ENCODE measurements at places on chromosomes 5 and 9. TPM values are rescaled to one million over a fixed set of nuclear protein-coding genes. Genes with fewer than 3 reads are reported as not detected.

The CA9 gene
- total RNA-seq: not detected

DNA sequence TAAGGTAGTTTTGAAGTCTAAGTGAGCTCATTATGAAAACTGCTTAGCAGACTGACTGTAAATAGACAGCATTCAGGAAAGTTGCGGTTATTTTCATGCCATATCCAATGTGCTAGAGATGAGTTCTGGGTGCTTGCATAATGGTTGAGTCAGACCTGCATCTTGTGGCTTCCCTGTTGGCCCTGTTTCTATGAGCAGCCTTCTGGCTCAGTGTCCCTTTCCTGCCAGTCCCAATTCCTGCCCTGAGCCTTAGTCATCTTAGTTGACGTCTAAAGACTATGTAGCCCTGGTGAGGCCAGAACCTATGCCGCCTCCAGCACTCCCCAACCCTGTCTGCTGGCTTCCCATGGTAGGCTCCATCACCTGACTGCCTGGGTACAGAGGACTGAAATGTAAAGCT is 76.3 kb upstream of the TNFSF8 start:
- no peak for DNase-seq

The FAM13B gene
- 4.6 TPM for total RNA-seq

- DNase-seq: no peak
Measured at GRCh38 chr5:124755565-124755964, 9.1 kb upstream of the ZNF608 start.

The HTR4 gene
- total RNA-seq: not detected

- no peak for DNase-seq
Measured at GRCh38 chr5:86841000-86841644, 223.4 kb downstream of the COX7C start.

DNA sequence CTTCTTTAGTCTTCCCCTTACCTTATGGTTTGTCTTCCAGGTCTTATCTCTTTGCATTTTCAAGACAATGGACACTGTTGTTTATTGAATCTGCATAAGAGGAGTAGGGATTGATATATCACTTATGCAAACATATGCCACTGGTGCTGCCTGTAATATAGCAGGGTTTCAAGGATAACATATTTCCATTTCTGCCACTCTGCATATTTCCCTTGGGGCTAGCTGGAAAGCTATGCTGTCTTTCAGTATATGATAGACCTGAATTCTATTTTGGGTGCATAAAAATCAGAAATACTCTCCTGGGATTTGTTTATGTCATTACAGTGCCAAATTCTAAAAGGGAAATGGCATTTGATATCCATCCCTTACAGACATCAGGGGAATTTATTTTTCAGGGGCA is 400.2 kb downstream of the TLR4 start:
- DNase-seq: no peak

DNA sequence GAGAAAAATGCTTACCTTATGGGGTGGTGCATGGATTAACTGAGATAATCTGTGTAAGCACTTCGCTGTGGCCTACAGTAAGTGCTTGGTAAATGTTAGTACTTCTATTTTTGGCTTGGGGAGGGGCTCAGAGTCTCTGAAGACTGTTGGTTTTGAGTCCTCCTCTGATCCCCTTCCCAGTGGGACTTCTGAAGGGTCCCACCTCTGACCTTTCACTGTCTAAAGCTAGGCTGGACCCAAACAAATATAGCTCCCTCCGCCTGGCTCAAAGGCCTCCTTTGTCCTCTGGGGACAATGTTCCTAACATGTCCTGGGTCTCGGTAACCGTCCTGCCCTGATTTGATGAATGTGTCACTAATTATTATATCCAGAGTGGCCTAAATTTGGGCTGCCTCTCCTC is 34.8 kb downstream of the CAMK2A start:
- no peak for DNase-seq

DNA sequence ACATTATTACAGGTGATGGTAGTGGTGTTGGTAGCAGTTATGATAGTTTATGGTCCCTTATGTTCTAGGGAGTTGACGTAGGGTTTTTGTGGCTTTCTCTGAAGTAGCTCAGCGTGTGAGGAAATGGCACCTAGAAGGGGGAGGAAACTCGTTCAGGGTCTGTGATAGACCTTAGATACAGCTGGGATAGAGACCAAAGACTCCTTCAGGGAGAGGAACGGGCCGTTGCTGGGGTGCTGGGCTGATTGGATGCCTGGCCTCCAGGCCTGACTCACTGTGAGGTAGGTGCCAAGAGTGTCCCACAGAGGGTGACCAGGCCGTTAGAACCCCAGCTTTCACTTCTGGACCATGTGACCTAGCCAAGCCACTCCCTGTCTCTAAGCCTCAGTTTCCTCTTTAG is 96.6 kb downstream of the DAB2IP start:
- no peak for DNase-seq

DNA sequence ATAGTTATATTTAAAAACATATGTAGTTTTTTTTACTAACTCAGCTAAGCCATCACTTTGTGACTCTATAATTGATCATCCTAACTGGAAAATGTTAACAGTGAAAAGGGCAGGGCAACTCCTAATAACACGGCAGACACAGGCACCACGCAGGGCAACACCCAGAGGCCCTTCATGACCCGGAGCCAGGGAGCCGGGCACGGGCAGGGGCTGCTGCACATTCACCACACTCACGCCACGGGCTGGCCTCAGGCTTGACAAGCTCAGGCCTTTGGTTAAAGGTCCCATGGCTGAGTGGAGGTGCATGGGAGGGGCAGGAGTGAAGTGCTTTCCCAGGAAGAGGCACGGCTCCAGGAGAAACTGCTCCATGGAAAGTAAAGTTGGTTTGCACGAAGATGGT is 53.0 kb upstream of the FAM120A start:
- no peak for DNase-seq

GRCh38 chr5:77397686-77398292 is 94.3 kb downstream of the WDR41 start:
- DNase-seq: no peak

The PCDHGA3 gene
- 1.5 TPM for total RNA-seq

The ANKRD20A1 gene
- total RNA-seq: 0.13 TPM

GRCh38 chr9:126723807-126724172 is 81.0 kb upstream of the ZBTB43 start:
- no peak for DNase-seq

DNA sequence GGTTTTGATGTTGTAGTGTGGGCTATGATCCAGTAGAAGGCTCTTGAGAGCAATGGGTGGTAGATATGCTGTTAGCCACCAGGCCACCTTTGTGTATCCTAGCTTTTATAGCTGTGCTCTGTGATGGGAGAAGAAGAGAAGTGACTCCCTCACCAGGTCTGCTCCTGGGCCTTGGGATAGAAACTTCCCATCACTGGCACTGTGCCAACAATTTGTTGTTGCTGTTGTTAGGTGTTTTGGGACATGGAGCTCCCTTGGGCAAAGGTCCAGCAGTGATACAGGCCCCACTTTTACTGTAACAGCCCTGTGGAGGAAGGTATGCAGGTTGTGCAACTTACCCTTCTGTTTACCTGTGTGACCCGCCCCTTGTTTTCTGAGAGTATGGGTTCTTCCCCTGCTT is 570.9 kb upstream of the GRIN3A start:
- no peak for DNase-seq

DNA sequence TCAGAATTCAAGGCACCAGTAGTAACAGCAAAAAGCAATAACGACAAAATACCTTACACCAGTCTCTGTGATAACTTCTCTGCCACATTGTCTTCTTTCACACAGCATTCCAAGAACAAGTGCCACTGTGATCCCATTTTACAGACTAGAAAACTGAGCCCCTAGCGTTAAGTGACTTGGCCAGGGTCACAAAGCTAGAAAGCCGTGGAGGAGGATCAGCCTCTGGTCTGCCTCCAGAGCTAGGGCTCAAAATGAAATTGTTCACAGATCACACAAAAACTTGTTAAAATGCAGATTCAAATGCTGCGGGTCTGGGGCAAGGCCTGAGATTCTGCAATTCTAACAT is 154.1 kb downstream of the FAM114A2 start:
- DNase-seq: no peak

DNA sequence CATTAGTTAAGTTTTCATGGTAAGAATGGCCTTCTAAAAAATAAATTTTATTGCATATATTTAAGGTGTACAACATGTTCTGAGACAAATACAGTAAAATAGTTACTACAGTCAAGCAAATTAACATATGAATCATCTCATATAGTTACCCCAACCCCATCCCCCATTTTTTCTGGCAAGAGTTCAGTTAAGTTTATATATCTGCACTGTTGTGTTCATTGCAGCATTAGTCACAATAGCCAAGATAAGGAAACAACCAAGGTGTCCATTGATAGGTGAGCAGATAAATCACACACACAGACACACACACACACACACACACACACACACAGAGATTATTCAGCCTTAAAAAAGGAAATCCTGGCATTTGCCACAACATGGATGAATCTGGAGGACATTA is 37.2 kb upstream of the OTULIN start:
- no peak for DNase-seq

The PRR16 gene
- total RNA-seq: 0.66 TPM

The OR1Q1 gene
- not detected for total RNA-seq

DNA sequence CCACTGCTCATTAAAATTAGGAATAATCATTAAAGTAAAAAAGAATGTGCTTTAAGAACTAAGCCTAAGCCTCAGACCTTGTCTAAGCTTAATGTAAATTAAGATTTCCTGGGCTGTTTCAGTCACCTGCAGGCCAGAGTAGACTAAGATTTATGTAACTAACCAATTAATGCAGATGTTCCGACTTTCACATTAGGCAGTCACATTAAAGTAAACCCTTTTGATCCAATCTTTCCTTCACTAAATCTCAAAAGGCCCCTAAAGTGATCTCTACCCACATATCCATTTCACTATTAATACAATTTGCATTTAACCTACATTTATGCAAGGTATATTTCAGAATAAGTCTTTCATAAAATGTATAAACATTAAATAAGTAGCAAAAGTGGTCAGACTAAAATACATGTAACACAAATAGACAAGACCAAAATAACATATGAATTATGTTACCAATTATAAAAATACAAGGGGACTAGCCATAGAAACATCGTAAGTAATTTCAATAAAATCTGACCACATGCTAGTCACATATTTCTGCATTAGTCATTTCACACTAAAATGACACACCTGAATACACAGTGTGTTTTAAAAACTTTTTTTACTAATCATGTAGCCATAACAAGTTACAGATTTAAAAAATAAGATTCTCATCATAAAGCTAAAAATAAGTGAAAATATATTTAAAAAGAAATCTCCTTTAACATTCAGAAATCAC is 7.7 kb downstream of the NR3C1 start:
- DNase-seq: no peak

The PCDHB3 gene
- total RNA-seq: not detected

The NUTM2G gene
- total RNA-seq: not detected

The DCTN4 gene
- 92.6 TPM for total RNA-seq

DNA sequence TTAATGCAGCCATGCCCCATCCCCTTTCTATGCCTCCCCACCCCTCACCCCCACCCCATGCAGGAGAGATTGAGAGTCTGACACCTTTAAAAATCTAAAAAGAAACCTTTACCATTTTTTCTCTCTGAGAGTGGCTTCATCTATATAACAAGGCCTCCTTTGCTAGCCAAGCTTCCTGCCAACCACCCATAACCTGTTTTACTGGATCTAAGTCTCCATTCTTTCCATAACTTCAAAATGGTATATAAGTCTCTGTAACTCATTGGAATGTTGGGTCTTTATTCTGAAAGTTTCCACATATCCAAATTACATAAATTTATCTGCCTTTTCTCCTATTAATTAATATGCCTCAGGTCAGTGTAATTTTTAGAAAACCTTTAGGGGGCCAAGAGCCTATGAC is 1174.0 kb downstream of the MAT2B start:
- DNase-seq: no peak

GRCh38 chr5:14316471-14316870 is 173.3 kb downstream of the TRIO start:
- DNase-seq: no peak

The ADAMTS6 gene
- 0.29 TPM for total RNA-seq

DNA sequence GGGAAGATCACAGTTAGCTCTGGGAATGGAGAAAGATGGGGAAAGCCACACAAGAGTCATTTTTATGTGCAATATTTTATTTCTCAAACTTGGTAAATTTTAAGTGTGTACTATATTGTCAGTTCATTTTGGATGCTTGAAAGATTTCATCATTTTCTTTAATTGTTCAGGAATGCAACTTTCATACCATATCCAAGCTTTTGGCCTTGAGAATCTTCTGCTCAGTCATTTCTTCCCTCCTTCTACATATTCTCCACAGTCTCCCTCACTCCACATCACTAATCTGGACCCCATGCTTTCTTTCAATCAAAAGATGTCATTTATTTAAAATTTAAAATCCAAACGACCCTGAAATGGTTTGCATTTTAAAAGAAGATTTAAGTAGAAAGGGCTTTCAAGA is 135.4 kb downstream of the FAM114A2 start:
- no peak for DNase-seq

DNA sequence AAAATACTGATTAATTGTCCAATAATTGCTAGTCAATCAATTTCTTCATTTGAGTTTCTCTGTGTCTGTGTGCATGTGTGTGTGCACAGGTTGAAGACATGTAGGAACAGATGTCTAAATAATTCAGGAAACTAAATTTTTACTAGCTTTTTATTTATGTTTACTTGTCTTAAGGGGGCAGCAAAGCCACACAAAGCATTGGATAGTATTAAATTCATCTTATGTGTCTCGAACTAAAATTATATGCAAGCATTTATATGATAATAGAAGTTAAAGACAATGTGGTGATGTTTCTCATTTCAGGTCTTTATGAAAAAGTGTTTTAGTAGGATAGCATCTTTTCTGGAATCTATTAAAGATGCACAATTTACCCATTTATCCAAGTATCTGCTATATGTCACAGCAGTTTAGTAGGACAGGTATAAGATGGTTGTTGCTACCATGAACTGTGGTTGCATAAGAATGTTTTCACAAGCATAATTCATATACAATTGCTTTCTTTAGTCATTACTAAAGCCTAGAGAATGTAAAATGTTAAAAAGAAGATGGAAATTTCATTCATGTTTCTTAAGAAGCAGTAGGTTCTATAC is 784.6 kb upstream of the NUDT12 start:
- no peak for DNase-seq

The GPRIN1 gene
- total RNA-seq: 0.78 TPM

All from gastrocnemius medialis (tissue), 4 donors.